Astrocyte of the spinal cord (primary cell): ENCODE measurements at places on chromosomes 7 and 10.

DNA sequence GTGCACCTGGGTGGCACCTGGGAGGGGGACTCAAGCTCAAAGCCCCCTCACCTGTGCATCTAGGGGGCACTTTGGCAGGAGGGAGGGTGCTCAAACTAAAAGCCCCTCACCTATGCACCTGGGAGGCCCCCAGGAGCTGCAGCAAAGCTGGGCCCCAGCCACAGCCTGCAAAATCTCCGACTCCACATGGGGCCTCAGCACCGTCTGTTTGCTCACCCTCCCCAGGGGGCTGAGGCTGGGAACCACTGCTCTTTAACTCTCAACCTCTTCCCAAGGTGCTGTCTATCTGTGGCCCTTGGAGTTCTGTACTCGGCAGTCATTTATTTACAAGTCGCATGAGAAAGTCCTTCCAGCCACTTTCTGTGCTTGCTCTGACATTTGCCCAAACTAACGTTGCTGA lies 458.4 kb downstream of the DNAJB6 start:
- DNase-seq, result no peak

DNA sequence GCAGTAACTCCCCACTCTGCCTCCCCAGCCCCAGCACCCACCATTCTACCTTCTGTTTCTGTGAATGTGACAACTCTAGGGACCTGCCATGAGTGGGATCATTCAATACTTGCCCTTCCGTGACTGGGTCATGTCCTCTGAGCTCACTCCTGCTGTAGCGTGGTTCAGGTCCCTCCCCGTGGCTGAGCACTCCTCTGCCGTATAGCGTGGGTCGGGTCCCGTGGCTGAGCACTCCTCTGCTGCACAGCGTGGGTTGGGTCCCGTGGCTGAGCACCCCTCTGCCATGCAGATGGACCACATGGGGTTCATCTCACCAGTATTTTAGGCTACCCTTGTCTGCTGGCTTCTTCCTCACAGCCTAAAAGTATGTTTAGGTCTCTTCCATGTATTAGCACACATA lies 43.0 kb downstream of the INSIG1 start:
- DNase-seq, result no peak

DNA sequence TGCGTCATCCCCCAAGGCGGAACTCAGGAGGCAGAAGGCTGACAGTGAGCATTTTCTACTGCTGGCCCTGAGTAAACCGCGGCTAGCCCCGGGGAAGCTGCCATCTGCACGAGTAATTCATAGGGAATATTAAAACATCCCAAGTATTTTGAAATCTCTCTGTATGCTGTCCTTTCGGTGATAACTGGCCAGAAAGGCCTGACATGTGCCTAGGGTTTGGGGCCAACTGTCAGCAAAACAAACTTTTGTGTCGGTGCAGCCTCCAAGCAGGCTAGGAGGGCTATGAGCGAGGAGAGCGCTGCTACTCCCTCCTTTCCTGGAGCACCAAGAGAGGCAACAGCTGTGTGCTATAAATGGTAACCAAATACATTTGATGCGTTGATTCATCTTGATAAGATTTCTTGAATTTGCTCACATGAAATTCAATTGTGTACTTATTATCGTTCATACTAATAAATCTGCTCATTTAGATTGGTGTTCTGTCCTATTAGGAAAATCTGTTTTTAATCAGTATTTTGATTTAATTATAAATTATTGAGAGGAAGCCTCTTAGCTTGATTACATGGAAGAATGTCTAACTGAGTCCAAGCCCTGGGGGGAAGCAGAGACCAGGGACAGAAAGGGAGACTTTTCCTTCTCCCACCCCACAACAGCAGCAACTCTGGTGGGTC lies 124.4 kb upstream of the NPS start:
- no peak for DNase-seq

DNA sequence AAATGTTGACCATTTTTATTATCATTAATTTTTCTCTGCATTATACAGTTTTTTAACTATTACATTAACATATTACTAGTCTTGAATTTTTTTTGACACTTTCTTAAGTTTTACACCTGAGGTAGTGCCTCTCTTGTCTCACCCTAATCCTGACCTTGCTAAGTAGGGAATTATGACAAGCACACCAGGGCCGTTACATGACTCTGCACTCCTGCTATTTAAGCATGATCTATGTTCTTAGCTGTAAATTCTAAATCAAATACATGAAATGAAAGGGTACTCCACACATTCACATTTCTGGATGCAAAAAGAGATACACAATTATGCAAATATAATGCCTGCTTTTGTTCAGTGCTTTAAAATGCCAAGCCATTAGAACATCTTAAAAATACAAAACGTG lies 23.6 kb downstream of the CPVL start:
- DNase-seq, result no peak

GRCh38 chr7:67344481-67345193 lies 348.0 kb downstream of the TYW1 start:
- DNase-seq, result no peak
